Umbilical cord (tissue), 2 donors: ENCODE measurements at places on chromosomes 7 and 10. TPM values are rescaled to one million over a fixed set of nuclear protein-coding genes. Genes with fewer than 3 reads are reported as not detected.

- DNase-seq: no peak
Measured at GRCh38 chr7:151769188-151769821, 107.6 kb downstream of the PRKAG2 start.

- DNase-seq: no peak
Measured at GRCh38 chr10:60270426-60270825, 119.2 kb downstream of the ANK3 start.

DNA sequence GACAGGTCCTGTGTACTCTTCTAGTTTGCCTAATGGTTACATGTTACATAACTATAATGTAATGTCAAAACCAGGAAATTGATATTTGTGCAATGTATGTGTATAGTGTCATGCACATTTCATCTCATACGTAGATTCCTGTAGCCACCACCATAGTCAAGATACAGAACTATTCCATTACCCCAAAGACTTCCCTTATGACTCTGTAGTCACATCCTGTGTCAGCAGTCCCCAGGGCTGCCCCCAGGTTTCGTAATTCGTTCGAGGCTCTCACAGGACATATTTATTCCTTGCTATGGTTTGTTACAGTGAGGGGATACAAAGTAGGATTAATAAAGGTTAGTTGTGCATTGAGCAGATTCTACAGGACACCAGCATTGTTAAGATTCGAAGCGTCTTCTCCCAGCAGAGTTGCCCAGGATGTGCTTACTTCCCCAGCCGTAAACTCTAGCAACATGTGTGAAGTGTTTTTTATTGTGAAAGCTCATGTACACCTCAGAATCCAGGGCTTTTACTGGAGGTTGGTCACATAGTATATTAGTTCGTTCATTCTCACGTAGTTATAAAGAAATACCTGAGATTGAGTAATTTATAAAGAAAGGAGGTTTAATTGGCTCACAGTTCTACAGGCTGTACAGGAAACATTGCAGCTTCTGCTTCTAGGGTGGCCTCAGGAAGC lies 18.6 kb downstream of the RABGEF1 start:
- no peak for DNase-seq

DNA sequence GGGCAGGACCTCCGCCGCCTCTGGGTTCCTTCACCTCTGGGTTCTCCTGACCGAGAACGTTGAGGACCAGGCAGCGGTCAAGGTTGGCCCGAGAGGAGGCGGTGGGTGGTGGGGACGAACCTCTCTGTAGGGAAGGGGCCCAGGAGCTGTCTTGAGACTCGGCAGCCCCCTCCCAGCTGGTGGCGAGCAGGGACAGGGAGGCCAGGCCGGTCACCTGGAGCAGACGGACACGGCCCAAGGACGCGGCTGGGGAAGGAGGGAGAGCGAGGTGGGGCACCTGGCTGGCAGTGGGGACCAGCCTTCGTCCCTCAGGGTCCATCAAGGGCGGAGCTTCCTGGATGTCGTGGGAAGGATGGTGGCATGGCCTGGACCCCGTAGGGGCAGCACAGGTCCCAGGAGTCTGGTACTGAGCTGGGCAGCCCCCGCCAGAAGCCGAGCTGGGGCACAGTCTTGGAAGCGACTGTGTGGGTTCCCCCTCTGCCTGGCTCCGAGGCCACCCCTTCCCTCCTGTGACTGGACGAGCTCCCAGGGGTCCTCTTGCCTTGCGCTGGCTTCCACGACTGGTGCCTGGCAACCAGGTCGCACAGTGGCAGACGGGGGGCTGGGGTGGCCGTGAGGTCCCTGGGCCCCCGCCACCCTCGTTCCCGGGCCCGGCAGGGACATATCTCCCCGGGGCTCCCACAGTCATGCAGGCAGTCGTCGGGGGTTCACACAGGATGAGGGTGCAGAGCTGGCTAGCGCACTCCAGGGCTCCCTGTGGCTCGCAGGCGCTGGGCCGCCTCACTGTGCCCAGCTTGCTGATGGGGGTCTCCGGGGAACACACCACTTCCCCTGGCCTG lies 89.9 kb downstream of the DNAJB6 start:
- DNase-seq: no peak

GRCh38 chr7:18414885-18415284 lies 80.7 kb upstream of the HDAC9 start:
- no peak for DNase-seq

- no peak for DNase-seq
Measured at GRCh38 chr7:70776627-70777101, 355.3 kb upstream of the GALNT17 start.

DNA sequence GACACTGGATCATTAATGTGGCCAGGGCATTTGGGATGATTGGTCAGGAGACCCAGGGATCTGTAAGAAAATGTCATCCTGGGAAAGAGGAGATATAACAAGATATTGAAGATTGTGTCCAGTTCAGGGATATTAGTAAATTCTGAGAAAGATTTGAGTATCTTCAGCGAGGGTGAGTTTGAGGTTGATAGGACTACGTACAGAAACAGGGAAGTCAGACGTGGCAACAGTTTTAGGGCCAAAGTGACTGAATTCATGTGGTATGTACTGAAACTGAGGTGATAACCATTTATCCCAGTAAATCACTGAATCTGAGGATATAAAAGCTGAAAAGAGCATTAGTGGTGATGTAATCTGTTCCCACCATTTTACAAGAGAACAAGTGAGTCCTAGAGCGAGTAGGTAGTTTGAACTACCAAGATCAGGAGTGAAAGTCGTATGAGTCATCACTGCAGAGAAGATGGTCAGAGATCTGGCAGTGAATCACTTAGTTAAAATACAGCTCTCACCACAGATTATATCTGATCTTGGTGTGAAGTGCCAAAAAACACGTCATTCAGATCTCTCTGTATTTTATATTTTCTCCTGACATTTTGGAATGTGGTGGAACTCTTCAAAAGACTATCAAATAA lies 220.5 kb downstream of the CDK14 start:
- DNase-seq: peak; percentile 87

NKX1-2 gene
- total RNA-seq: not detected

DNA sequence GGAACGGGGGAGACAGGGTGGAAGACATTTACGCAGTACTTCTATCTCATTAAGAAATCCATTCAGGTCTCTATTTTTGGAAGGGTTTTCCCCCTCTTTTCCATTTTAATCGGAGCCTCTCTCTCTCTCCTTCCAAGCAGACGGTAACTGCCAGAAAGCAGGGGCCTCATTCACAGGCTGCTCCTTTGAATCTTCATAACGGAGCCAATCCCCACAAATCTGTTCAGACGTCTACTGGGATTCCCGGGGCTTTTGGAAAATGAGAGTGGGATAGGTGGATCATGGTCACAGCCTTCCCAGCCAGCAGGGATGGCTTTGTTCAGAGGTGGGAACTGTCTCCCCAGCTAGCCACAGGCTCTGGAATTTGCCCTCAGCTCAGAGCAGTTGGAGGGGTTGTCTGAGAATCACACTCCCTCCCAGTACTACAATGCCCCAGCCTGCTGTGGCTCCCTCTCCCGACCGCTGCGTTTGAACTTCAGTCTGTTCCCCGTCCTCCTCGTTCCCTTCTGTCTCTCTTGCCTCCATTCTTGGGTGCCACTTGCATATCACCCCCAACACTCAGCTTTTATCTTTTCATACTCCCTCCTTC lies 413.6 kb downstream of the PLXNA4 start:
- DNase-seq: peak; percentile 85

DNA sequence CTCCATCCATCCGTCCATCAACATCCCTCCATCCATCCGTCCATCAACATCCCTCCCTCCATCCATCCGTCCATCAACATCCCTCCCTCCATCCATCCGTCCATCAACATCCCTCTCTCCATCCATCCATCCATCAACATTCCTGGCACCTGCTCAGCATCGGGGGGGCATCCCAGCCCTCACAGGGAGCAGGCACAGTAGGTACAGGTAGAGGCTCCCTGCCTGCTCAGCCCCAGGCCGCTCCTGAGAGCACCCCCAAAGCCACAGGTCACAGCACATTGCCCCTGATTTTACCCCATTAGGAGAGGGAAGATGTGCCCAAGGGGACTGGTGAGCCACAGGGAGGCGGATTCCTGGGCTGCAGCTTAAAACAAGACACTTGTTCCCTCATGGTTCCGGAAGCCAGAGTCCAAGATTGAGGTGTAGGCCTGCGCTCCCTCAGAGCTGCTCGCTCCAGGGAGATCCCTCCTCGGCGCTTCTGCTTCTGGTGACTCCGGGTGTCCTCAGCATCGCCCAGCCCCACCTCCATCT lies 21.1 kb upstream of the CFAP46 start:
- no peak for DNase-seq

- no peak for DNase-seq
Measured at GRCh38 chr7:520503-521161, 986 bp upstream of the PDGFA start.

GRCh38 chr7:30849565-30849964 lies 62.1 kb upstream of the AQP1 start:
- peak; percentile 64 for DNase-seq

GRCh38 chr10:72342911-72343310 lies 11.8 kb downstream of the DNAJB12 start:
- DNase-seq: no peak

DNA sequence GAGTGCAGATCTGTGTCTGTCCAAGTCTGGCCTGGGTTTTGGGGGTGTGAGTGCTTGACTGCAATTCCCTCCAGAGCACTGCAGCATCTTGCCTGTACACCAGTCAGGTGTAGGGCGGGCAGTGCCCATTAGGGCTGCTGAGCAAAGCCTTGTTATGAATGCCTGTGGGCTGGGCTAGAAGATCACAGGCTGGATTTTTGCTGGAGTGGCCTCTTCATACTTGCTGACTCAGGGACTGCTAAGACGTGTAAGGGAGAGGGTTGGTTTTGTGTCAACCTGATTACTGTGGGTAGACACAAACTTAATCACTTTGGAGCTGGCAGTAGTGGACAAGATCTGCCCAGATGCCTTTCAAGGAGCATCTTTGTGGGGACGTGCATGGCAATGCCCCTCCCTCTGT lies 29.6 kb downstream of the DMBT1 start:
- DNase-seq: no peak

- no peak for DNase-seq
Measured at GRCh38 chr10:6657669-6658068, 77.6 kb upstream of the PRKCQ start.

WEE2 gene
- total RNA-seq: 1.9 TPM

GRCh38 chr7:74395745-74396311 lies 57.9 kb upstream of the GTF2IRD1 start:
- DNase-seq: no peak

- no peak for DNase-seq
Measured at GRCh38 chr10:103111918-103112877, 80.9 kb downstream of the NT5C2 start.

GRCh38 chr7:125491137-125491536 lies 561.5 kb upstream of the POT1 start:
- DNase-seq: no peak

VPS37D gene
- total RNA-seq: 10.1 TPM

AIFM2 gene
- total RNA-seq: 2.6 TPM

MOGAT3 gene
- 3.9 TPM for total RNA-seq

GRCh38 chr10:13001041-13001886 lies at the start of gene CCDC3:
CCDC3 (minus strand) TSS chr10:13001713; CDS start chr10:13001570, 143 bp downstream.
- DNase-seq: peak; percentile 43
